A549 treated with Hydrocortisone at 1 μM for 4 hours (cell line): ENCODE measurements at places on chromosomes 7 and 10. TPM values are rescaled to one million over a fixed set of nuclear protein-coding genes. Genes with fewer than 3 reads are reported as not detected.

PDZD8 gene
- total RNA-seq: 19.2 to 34.2 TPM (median 25.2 TPM) in 5 replicates

TET1 gene
- 0.43 to 0.90 TPM (median 0.55 TPM) in 5 replicates for total RNA-seq

CTTNBP2 gene
- 0.18 to 0.54 TPM (median 0.40 TPM) in 5 replicates for total RNA-seq

ZNF746 gene
- total RNA-seq: 18.2 to 19.2 TPM (median 18.6 TPM) in 5 replicates

GBX1 gene
- 0.10 to 0.17 TPM in 2 of 5 replicates, not detected in the others for total RNA-seq

MEST gene
- total RNA-seq: 31.0 to 40.3 TPM (median 36.3 TPM) in 5 replicates

NUTM2B gene
- 0.17 to 0.52 TPM (median 0.36 TPM) in 5 replicates for total RNA-seq

GPR22 gene
- not detected in 5 replicates for total RNA-seq

IDI2 gene
- 0.06 TPM in 1 of 5 replicates, not detected in the others for total RNA-seq

PKD2L1 gene
- 0.05 to 0.31 TPM (median 0.16 TPM) in 5 replicates for total RNA-seq

ZCWPW1 gene
- total RNA-seq: 1.2 to 1.9 TPM (median 1.4 TPM) in 5 replicates

OPN1SW gene
- not detected in 5 replicates for total RNA-seq
